ENCODE measurements at places on chromosomes 1 and 21.
A peak's percentile ranks its signal among the peaks of the same experiment; 100 is the strongest.

DNA sequence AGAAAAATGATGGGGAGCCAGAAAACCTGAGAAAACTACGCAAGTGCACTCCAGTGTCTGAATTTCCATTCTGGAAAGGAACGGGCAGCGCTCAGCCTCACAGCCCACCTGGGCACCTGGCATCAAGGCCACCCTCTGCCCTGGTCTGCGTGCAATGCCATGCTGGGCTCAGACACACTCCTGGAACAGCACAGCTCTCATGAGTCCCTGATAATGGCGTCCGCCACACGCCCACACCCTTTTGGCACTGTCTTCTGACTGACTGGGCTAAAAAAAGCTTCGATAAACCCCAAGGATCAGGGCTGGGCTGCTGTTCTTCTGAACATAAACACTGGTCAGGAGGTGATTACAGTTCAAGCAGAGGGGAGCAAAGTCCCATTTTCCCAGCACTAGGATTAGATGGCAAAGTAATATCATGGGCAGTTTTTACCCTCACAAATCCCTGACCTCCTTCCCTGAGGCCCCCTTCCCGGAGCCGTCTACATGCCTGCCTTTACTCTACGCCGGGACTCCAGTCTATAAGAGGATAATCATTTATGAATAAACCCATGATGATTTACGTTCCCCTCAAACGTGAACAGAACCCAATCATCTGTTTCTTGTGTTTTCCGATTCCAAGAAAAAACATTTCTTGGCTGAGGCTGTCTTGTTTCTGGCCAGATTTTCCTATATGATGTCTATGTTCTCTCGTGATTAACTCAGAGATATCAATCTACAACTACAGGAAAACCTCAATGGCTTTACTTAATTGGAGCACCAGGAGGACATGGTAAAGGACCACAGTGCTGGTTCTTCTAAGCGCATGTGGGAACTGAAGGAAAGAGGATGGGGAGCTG lies 22.6 kb downstream of the RCAN1 start:
- DNase-seq, result no peak

- peak; percentile 52 for DNase-seq
Measured at GRCh38 chr1:101769520-101769919, 227.2 kb downstream of the OLFM3 start.

- DNase-seq, result no peak
Measured at GRCh38 chr21:44710756-44711326, 531 bp downstream of the TSPEAR start.

DNA sequence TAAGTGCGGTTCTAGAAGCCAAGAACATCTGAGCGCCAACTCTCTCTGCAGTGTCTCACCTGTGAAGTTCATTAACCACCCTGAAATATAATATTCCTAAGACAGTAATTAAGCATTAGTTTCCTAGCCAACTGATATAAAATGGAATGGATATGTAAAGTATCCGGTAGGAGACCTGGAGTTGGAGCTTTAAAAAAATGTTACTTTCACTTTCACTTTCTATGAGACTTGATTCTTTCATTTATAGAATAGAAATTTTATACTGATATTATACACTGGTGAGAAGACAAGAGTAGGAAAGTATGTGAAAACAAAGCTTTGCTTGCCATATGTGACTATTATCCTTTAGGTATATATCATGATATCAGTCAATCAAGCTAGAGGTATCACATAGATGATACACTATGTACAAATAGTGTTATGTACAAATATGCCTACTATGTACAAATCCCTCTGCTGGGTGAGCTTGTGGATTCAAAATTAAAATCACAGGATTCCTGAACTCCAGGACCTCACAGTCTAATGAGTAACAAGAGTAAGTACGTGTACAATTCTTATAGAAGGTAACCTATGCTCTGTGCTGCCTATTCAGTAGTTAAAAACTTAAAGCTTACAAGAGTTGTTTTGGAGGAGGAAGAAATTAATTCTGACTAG lies 934.2 kb downstream of the TTLL7 start:
- no peak for DNase-seq

GRCh38 chr1:190436615-190437014 lies 41.0 kb downstream of the BRINP3 start:
- DNase-seq, result peak; percentile 25

GRCh38 chr1:169513208-169513607 lies 27.5 kb upstream of the SLC19A2 start:
- no peak for DNase-seq

GRCh38 chr1:175417316-175417715 lies 224.7 kb upstream of the KIAA0040 start:
- no peak for DNase-seq

DNA sequence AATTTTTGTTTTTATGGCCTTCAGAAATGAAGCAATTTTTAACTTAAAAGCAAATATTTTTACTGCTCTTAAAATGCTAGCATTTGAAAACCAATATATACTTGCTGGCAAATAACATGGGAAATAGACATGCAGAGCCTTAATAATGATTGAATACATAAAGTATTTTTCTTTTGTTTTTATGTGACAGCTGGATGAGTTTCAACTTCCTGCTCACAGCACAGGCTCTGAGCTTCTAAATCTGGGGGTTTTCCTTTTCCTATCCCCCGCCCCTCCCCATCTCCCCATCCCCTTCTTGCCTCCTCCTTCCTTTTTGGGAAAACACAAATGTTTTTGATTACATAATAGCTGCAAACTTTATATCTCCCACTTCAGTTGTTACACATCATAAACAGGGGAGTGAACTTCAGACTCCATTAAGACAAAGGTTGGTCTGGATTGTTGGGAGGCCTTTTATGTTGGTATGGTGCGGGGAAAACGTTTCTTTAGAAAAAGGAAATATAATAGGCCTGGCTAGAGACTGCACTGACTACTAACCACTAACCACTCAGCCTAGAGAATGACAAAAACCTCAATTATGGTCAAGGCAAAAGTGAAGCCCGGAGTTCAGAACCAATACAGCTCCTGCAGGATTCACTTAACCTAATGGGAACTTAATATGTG lies 116.1 kb upstream of the GORAB start:
- no peak for DNase-seq

GRCh38 chr1:116147114-116147510 lies 35.9 kb downstream of the MAB21L3 start:
- no peak for DNase-seq

- DNase-seq, result peak; percentile 86
Measured at GRCh38 chr1:205301205-205301821, 20.2 kb downstream of the NUAK2 start.

- no peak for DNase-seq
Measured at GRCh38 chr1:119794876-119795240, 16.4 kb downstream of the REG4 start.

DNA sequence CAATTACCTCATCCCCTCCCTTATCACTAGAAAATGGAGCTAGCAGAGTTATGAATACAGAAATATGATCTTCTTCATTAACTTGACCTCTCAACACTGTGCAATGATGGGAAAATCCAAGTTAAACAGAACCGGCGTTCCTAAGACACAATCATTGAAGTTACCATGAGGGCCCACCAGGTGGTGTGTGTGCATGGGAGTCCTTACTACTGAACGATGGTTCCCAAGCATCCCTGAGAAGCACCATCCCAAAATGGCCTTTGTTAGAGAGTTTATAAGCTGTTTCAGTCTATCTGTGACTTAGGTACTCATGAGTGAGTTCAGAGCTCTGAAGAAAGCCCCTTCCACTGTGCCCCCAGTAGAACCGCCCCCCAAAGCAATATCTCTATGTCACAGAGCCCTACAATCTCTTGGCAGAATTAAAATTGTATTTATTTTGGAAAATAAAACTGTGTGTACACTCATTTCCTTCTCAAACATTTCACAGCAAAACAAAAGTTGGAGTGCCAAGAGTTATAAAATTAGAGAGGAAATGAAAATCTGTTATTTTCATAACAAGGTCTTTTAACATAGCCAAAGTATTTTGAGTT lies 56.8 kb downstream of the PLD5 start:
- DNase-seq, result peak; percentile 77

- no peak for DNase-seq
Measured at GRCh38 chr1:64550510-64550909, 80.6 kb downstream of the CACHD1 start.

DNA sequence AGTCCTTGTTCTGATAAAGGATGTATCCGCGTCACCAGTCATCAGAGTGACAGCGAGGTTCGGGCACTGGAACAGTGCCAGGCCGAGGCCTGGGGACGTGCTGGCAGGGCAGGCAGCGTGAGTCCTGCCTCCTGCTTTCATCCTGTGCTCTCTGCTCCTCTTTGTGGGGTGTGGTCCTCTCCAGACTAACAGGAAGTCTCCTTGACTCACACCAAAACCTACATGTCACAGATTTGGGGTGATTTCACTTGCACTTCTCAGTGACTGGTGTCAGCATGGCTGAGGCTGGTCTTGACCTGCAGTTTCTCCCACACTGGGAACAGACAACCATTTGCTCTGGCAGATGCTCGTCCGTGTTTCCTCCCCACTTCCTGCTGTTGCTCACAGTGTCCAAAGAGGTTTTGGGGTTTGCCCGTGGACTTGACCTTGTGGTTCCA lies 8.8 kb upstream of the NLRP3 start:
- no peak for DNase-seq

DNA sequence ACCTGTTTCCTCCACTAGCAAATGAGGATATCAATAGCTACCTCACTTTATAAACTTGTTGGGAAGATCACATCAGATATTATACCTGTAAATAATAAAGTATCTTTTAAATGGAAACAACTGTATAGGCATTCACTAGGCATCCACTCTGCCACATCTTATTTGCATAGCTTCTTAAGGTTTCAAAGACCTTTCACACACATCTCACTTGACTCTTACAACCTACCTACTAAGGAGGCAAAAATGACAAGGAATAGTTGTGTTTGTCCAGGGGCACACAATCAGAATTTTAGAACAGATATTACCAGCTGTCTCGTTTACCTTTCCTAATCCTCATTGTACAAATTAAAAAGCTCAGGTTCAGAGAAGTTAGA lies 51.5 kb downstream of the VANGL2 start:
- DNase-seq, result no peak

DNA sequence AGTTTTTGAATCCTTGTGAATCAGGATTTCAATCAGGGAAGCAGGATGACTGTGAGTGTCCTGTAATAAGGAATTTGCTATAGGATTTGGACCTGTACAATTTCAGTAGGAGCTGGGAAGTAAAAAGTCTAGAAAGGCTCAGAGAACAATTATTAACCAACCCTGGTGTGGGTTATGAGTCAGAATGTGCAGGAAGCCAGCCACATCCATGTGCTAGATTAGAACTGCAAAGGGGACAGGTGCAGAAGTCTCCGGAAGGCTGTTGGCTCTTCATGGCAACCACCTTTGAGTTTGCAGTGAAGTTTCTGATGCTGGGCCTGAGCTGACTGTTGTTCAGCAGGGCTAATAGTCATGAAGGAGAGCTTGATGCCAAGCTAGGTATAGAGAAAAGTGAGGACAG lies 70.7 kb downstream of the SPATA46 start:
- DNase-seq, result peak; percentile 25

DNA sequence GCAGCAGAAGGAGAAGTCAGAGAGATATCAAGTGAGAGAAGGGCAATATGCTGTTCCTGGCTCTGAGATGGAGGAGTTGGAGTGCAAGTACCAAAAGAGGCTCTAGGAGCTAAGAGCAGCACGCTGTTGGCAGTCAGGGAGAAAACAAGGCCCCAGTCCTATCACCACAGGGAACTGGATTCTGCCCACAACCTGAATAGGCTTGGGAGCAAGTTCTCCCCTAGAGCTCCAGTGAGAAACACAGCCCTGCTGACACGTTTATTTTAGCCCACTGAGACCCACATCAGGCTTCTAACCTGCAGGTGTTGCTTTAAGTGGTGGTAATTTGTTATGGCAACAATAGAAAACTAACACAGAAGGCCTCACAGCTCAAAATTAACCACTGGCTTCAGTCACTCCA lies 31.8 kb upstream of the ZNF644 start:
- DNase-seq, result no peak
